Inflammatory macrophage treated with lipopolysaccharide for 1 hour (primary cell): ENCODE measurements at places on chromosomes 13 and 19.

- DNase-seq, result no peak
Observed at GRCh38 chr13:25756251-25756650, 295.6 kb downstream of the SHISA2 start.

- no peak for DNase-seq
Observed at GRCh38 chr19:15107061-15108010, at the start of gene SYDE1. SYDE1 (plus strand) TSS chr19:15107401; CDS start chr19:15107434, 33 bp downstream.

GRCh38 chr13:98050041-98050466, 92.8 kb upstream of the FARP1 start:
- DNase-seq, result no peak

- DNase-seq, result peak; percentile 29
Observed at GRCh38 chr19:7605490-7606222, 10.0 kb downstream of the CAMSAP3 start.

DNA sequence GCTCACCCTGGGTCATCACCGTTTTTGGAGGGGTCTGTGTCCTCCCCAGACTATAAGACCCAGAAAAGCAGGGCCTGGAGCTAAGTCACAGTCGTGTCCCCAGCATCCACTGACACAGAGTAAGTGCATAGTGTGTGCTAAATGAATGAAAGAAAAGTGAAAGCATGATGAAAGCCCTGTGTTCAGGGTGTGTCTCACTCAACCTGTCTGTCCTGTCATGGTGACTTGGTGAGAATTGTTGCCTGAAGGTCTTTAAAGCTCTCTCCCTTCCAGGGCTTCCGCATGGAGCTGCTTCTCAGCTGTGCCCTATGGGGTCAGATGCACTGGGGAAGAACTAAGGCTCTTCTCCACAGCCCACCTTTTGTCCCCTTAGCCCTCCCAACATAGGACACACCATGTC, 20.5 kb upstream of the IGFL1 start:
- DNase-seq, result no peak

DNA sequence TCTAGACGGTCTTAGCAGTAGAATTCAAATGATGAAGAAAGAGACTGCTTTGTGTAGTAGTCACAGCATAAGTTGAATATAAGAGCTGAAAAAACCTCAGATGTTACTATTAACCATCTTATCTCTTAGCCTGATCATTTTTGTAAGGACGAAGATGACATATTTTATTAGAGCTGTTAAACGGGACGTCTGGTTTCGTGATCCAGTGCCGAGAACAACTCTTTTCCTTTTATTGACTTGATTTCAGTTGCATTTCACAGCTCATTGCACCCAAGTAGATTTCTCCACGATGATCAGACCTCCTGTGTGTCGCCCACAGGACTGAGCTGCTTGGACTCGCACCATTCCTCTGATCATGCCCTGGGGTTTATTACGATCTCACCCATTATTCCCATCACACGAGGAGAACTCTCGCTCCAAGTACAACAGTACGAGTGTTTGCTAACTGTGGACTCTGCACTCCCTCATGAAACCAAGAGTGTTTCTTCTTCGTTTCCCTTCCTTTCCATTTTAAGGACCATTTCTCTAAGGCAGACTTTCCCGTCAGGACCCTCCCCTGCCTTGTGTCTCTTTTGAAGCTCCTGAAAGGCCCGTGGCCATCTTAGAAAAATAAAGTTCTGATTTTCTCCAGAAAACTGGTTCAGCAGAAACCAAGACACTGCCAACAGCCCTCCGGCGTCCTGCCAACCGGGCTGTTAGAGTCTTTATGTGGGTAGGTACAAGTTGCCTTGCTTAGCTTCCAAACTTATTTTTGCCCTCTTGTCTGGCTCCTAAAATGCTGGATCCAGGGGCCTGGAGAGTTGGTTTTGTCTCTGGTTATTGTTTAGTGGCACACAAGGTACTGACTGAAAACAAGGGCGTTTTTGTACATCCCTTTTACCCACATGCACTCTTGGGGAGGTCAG, 48.2 kb upstream of the RNF113B start:
- no peak for DNase-seq

- no peak for DNase-seq
Observed at GRCh38 chr13:102902789-102903347, 57.0 kb downstream of the ERCC5 start.
